Cerebellar nuclear complex (tissue), 1 donor: ENCODE measurements at places on chromosomes 7 and 10.

DNA sequence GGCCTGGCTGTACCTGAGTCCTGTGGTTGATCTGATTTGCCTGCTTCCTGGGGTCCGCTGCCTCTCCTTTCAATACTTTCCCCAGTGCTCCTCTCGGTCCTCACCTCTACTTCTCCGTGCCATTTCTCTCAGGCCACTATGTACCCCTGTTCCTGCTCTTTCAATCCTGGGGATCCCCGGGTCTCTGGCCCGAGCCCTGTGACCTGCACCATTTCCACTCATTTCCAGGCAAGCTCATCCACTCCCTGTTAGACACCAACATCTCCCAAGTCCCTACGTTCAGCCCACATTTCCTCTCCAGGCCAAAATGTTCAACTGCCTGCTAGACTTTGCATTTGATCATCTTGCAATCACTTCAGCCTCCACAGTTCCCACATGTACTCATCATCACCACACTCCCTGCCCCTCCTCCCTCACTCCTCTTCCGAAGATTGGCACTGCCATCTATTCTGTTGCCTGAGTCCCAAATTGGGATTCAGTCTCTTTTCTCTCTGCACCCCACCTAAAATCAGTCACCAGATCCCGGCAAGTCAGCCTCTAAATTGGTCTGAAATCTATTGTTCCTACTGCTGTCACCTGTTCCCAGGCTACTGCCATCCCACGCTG, 34.4 kb upstream of the ZMIZ1 start:
- DNase-seq = no peak

DNA sequence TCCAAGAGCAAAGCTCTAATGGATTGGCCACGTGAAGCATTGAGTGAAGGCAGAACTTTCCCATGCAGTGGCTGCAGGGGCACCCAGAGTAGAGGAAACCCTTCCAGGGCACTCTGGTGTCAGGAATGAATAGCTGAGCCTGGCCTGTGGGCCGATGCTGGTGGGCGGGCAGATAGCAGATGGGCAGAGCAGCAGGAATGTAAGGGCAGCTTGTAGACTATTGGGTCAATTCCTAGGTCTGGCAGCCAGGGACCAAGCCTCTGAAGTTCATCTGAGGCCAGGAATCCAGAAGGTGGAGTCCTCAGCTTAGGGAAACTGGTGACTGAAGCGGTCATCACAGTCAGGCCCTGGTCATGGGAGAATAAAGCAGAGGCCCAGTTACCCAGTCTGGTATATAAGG, 115.4 kb downstream of the TMEM178B start:
- no peak for DNase-seq

DNA sequence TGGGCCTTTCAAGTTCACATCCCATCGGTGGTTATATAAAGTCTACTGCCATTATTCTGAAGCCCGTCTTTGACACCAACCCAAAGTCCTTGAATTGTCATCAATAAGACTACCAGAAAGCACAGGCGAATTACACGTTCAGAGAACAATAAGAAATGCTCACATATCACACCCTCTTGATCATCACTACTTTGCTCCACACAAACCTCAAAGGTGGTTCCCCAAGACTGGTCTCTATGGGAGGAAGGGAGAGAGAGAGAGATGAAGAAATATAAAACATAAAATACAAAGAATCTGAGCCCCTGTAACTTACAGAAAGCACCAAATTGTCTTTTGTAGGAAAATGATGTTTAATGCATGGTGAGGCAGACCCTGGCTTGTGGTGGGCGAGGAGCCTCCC, 4.4 kb downstream of the HIPK2 start:
- DNase-seq = no peak

- no peak for DNase-seq
These were observed 651.0 kb upstream of the STEAP1 start for GRCh38 chr7:89503281-89503680.

DNA sequence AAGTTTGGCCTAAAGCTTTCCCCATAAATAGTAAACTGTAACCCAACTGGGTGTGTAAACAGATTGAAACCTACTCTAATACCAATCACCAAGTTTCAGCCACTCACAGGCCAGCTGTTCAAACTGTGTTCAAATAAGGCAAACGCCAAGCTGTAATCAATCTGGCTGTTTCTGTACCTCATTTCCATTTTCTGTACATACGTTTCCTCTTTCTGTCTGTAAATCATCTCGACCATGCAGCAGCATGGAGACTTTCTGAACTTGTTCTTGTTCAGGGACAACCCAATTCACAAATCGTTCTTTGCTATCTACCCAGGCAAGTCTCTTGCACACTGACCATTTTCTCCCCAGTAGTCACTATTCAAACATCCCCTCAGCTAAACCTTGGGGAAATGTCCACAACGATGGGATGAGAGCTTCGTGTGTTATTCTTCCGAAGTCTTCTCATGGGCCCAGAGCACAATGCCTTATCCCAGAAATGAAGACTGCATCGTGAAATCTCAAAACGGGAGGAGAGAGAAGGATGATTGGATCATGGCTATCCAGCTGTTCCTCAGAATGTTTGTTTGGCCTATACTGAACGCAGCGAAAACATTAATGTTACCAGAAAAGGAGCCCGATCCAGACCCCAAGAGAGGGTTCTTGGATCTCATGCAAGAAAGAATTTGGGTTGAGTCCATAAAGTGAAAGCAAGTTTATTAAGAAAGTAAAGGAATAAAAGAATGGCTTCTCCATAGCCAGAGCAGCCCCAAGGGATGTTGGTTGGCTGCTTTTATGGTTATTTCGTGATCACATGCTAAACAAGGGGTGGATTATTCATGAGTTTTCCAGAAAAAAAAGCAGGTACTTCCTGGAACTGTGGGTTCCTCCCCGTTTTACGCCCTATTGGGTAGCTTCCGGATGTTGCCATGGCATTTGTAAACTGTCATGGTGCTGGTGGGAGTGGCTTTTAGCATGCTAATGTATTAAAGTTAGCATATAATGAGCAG, 86.2 kb downstream of the SLC16A9 start:
- no peak for DNase-seq

- DNase-seq = no peak
These were observed 233.2 kb upstream of the AUTS2 start for GRCh38 chr7:69364813-69365643.

GRCh38 chr7:155799514-155799913, 12.7 kb downstream of the SHH start:
- no peak for DNase-seq

DNA sequence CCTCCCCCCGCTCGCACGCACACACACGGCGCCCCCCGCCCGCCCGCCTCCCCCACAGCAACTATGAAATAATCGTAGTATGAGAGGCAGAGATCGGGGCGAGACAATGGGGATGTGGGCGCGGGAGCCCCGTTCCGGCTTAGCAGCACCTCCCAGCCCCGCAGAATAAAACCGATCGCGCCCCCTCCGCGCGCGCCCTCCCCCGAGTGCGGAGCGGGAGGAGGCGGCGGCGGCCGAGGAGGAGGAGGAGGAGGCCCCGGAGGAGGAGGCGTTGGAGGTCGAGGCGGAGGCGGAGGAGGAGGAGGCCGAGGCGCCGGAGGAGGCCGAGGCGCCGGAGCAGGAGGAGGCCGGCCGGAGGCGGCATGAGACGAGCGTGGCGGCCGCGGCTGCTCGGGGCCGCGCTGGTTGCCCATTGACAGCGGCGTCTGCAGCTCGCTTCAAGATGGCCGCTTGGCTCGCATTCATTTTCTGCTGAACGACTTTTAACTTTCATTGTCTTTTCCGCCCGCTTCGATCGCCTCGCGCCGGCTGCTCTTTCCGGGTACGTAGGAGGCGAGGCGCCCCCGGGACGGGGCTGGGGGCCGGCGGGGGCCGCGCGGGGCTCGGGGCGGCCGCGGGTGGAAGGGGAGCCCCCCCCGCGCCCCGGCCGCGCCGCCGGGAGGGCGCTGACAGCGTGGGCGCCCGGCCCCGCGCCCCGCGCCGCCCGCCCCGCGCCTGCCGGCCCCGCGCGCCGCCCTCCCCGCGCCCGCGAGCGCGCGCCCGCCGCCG, 441 bp downstream of the BMI1 start:
- DNase-seq = no peak

DNA sequence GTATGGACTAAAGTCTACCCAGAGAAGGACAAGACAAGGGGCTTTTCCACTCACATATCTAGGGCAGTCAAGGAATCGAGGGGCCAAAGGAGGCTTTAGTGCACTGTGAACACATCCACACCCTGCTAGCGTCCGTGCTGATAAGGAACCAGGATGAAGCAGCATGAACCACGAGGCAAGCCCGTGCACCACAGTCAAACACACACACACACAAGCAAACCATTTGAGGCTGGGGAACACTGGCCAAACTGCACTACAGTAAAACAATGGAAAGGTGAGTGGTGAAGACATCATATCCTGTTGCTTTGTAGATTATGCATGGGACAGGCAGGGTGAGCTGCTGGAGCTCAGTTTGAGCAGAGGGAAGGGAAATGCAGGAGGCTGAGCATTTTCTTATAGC, 177.4 kb upstream of the CDCA7L start:
- no peak for DNase-seq

DNA sequence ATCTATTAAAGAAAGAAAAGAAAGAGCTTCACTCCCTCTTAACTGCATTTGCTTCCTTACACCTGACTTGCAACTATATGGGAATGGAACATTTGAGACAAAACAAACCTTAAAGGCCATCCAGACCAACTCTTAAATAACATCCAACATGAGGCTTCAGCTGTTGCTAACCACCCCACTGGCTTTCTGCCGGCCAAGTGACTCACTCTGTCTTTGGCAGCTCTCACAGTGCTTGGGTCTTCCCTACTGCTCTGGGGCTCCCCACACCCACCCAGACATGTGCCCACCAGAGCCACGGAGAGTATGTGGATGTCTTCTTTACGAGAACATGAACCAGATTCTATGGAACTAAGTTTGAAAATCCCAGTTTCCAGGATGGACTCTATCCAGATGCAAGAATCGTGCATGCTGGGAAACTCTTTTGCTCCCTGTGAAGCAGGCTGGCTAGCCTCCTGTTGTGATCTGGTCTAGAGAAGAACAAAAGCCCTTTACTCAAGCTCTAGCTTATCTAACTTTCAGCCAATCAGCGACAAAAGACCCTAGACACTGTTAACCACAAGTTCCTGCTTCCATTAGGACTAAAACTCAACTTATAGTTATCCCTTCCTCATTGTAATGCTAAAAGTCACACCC, 245.7 kb downstream of the TCERG1L start:
- DNase-seq = no peak

- no peak for DNase-seq
These were observed 96.1 kb downstream of the ATE1 start for GRCh38 chr10:121831777-121832176.

- DNase-seq = no peak
These were observed 137.5 kb downstream of the PARD3 start for GRCh38 chr10:34677591-34677990.

GRCh38 chr7:28729727-28730126, 228.4 kb downstream of the TRIL start:
- DNase-seq = no peak

DNA sequence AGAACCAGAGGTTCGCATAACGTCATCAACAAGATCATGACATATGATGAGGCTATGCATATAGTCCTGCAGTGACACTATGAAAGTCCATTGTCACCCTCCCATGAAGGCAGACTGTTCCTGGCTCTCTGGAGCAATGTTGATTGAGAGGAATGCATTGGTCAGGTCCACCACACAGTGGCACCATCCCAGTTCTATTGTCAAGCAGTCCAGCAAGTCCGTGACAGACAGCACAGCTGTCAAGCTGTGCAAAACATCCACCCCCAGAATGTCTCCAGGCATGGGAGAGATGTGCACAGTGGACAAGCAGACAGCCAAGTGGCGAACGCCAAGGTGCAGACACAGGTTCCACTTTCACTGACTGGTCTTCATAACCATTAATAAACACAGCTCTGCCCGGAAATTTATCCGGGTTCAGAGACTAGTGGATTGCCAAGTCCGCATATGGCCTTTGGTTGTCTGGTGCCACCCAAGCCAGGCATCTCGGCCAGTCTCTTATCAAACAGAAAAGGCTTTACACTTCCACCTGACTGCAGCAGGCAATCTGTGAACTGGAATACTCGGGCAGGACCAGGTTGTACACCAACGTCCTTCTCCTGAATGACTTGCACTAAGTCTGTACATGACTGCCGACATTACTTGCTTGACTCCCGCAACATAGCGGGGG, 7.2 kb downstream of the RNF133 start:
- DNase-seq = peak; percentile 51

GRCh38 chr7:157018328-157018996, 8.0 kb upstream of the MNX1 start:
- DNase-seq = no peak

- no peak for DNase-seq
These were observed 193.2 kb downstream of the AGMO start for GRCh38 chr7:15368653-15369052.

DNA sequence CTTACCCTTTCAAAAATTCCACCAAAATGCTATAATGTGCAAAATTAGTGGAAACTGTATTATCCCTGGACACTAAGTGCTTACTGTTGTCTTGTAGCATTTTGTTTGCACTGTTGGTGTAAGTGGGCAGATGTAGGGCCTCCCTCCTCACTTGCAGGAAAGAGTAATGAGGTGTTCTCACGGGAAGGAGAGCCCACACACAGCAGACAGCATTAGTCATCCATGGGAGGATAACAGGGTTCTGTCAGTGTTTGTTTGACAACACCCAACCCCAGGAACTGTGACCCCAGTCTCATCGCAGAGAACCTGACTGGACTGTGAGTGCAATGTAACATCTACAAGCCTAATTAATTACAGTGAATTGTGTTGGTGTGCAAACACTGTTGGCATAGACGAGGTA, 58.7 kb upstream of the VSTM2A start:
- DNase-seq = no peak

GRCh38 chr10:126060261-126060931, 164.0 kb downstream of the FANK1 start:
- DNase-seq = no peak

GRCh38 chr10:116848944-116849247, 403 bp upstream of the ENO4 start:
- DNase-seq = no peak

- no peak for DNase-seq
These were observed 6.1 kb upstream of the UBE2H start for GRCh38 chr7:129958643-129959470.

DNA sequence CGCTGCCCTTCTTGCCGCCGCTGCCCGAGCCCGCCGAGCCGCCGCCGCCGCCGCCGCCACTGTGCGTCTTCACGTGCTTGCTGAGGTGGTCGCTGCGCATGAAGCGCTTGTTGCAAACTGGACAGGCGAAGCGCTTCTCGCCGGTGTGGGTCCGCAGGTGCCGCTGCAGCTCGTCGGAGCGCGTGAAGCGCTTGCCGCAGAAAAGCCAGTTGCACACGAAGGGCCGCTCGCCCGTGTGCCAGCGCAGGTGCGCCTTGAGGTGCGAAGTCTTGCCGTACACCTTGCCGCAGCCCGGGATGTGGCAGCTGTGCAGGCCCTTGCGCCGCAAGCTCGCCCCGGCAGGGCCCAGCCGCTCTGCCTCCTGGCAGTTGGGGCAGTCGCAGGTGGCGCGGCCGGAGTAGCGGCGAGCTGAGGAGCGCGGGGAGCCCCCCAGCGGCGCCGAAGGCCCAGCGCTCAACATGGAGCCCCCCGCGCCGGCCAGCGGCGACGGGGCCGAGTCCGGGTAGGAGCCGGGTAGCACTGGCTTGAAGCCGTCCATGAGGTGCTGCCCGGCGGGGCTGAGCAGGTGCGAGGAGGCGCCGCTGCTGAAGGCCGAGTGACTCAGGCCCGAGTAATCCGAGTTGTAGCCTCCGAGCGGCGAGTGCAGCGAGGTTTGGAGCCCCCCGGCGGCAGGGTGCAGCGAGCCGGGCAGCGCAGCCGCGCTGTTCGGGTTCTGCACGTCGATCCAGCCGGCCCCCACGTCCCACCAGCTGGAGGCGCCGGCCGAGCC, 2.1 kb downstream of the SP8 start:
- no peak for DNase-seq
